ENCODE measurements at places on chromosomes 5 and 9. TPM values are rescaled to one million over a fixed set of nuclear protein-coding genes. Genes with fewer than 3 reads are reported as not detected.

The ADRB2 gene
- 28.0 TPM for total RNA-seq

DNA sequence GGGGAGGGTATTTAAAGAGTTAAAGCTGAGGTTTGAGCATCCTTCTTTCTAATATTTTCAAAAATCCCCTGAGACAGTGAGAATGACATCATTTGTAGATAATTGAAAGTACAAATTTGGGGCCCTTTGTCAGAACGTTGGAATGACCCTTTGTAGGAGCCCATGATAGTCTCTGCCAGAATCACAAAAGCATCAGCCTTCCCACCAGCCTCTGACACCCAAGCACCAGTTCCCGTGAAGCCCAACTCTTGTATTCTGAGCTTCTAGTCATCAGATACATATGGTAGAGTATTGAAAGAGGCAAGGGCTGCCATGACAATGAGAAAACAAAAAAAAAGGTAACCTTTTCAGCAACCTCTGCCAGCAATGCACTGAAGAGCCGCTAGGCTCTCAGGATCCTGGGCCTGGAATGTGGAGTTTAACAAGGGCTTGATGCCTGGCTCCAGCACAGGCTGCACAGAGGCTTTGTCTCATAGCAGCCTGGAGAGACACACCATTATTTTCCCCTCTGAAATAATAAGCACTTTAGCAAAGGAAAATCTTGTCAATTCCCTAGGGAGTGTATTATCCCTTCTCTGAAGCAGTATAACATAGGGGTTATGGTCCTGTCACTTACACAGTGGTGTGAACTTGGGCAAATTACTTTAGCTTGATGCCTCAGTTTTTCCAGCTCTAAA lies 114.4 kb downstream of the ZNF608 start:
- no peaks in the 10 kb centered on the region for H3K27me3 ChIP-seq
- H3K27ac ChIP-seq = no peak overlapping the region
- no peaks in the 10 kb centered on the region for H3K36me3 ChIP-seq
- no peak overlapping the region for H3K4me3 ChIP-seq

- no peaks in the 10 kb centered on the region for H3K4me1 ChIP-seq
- peak; percentile 55 for DNase-seq
- H3K36me3 ChIP-seq = no peaks in the 10 kb centered on the region
- peaks cover 15% of the 10 kb centered on the region for H3K27me3 ChIP-seq
Measured at GRCh38 chr5:180120237-180121101, 48.9 kb upstream of the RNF130 start.

DNA sequence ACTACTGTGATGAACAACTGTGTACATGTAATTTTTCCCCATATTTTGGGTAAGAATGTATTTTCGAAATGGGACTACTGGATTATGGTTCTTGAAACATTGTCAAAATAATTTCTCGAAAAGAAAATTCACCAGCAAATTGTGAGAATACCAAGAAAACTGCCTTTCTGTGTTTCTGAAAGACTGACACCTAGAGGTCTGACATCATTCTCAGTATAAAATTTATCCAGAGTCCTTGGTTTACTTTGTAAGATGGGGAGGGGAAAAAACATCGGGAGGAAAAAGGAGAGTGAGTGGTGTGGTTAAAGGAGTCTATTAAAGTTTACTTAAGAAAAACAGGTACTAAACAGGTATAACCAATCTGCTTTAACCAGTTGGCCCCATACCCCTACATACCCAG lies 149.2 kb downstream of the CEP120 start:
- no peak for DNase-seq
- H3K27me3 ChIP-seq = no peaks in the 10 kb centered on the region
- no peak overlapping the region for H3K4me3 ChIP-seq
- H3K4me1 ChIP-seq = no peaks in the 10 kb centered on the region
- no peak overlapping the region for H3K27ac ChIP-seq

DNA sequence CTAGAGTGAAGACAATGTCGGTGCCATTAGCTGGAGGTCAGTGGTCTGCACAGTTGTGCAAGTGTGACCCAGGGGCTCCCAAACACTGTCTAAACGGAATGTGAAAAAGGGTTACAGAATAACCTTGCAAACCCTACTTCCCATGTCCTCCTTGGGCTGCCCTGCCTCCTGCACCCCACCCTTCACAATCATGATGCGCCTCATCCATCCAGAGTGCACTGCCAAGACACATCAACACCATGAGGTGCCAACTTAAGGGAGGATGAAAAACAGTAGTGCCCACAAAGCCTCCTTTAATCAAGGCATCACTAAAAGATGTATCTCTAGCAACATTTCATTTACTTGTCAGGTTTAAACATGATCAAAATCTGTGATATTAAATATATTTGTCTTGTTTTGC lies 87.1 kb downstream of the SETX start:
- H3K36me3 ChIP-seq = peaks cover 93% of the 10 kb centered on the region
- H3K4me3 ChIP-seq = no peak overlapping the region
- no peak for DNase-seq
- H3K27ac ChIP-seq = no peak overlapping the region

GRCh38 chr5:146592352-146592751 lies 76.4 kb upstream of the GPR151 start:
- no peak overlapping the region for H3K4me3 ChIP-seq
- H3K27me3 ChIP-seq = no peaks in the 10 kb centered on the region
- H3K27ac ChIP-seq = no peak overlapping the region
- no peaks in the 10 kb centered on the region for H3K4me1 ChIP-seq

Measured in upper lobe of right lung (tissue), 1 donor.